ENCODE measurements at places on chromosomes 16 and 17.

GRCh38 chr17:19762515-19762961, 14.4 kb upstream of the ALDH3A1 start:
- peak; percentile 84 for DNase-seq

- DNase-seq, result no peak
Observed at GRCh38 chr17:45758544-45758943, 25.6 kb upstream of the CRHR1 start.

DNA sequence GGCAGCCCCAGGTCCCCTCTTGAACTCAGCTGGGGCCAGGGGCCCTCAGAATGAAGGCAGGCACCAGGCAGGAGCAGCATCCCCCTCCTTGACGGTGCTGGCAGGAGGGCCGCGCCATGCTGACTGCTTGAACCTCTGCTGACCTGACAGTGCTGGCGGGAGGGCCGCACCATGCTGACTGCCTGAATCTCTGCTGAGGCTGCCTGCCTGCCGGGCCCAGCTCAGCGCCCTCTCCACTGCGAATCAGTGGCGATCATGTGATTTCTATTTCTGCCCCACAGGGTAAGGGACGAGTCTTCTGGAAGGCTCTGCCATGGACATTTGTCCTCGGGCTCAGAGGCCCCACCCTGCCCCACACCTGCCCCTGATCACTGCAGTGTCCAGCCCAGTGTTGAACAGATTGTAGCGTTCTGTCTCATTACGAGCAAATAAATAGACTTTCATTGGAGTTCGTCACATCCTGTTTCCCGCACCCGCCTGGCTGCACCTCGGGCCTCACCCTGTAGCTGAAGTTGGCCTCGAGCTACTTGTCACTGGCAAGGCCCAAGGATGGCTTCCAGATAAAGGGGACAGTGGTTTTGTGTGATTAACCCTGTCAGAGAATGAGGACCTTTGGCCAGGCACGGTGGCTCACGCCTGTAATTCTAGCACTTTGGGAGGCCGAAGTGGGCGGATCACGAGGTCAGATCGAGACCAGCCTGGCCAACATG, 8.6 kb downstream of the C16orf90 start:
- DNase-seq, result no peak

DNA sequence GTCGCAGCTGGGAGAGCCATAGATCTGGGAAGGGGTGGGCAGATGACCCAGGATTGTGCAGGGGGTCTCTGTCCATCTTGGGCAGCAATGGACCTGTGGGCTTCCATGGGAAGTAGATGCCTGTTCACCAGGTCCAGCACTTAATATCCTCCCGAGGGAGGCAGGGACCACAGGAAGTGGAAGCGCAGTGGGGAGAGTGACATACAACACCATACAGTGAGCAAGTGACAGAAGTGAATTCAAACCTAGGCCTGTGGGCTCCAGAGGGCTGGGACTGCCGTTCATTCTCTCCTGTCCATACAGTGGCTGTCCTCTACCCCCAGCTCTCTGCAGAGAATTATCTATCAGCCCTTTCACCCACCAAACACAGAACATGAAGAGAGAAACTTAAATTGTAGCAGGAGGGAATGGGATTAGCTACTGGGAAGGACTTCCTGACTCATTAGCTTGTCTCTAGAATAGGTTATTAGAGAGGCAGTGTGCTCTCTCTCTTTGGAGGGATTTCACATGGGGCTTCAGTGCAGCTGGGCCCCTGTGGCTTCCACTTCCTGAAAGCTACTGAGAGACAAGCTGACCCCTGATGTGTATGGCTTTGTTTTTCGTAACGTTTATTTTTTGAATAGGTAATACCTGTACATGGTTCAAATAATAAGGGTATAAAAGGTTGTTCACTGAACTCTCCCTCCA, 13.1 kb upstream of the SEZ6 start:
- DNase-seq, result no peak

DNA sequence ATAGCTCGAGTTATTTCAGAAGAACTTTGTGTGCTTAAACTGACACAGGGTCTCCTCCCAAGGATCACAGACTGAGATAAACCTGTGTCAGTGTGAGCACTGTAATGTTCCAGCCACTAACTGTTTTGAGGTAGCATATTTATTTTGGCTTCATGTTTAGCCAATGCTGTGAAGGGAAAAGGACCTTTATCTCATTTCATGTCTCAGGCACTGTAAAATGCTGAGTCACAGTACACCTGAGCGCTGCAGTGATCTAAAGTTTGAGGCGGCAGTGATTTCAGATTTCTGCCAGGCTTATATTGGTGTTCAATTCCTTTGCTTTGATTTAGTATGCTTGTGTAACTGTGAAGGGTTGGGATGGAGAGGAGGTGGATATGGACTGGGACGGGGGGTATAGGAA, 3.1 kb upstream of the DNAJA2 start:
- no peak for DNase-seq

DNA sequence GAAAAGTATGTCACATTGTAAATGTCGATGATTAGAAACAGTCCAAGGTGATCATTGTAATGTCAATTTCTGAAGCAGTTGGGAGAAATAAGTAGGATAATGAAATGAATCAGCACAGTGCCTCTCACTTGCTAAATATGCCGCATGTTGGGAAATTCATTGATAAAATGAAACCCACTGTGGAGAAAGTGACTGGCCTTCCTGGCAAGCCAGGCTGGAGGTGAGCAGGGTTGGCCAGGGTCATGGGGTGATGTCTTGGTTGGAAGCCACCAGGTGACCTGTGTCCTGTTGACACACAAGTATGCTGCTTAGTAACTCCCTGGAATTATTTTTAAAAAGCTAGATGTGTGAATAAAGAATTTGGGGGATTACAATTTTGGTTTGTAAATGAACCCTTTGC, 14.9 kb upstream of the WNT9B start:
- DNase-seq, result no peak

DNA sequence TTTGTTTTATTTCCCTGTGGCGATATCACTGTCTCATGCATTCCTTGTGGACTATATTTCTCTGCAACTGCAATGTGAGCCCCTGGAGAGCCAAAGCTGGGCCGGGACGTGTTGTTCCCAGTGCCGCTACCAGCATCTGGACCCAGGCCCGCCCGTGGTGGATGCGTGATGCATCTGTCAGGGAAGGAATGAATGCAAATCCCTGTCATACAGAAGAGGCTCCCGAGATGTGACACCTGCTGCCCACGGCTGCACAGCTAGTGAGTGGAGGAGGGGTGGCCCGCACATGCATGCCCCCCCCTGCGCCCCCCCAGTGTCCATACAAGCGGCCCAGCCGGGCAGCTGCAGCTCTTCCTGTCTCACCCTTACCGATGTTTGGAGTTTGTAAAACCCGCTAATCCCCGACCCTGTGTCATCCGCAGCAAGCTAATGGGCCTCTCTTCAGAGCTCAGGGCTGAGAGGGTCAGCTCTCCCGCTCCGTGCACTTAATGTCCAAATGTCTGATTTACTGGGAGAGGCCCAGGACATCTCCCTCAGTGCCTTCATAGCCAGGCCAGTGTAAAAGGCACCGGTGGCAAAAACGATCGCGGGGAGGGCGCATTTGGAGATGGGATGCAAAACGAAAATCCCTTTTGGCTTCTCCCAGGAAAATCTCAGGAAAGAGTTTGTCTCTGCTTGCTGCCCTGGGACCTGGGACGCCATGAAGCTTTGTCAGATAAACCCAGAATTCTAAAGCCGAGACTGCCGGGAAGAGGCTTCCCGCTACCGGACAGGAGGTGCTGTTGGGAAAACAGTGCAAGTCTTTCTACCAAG, 91.8 kb downstream of the FOXL1 start:
- DNase-seq, result no peak

DNA sequence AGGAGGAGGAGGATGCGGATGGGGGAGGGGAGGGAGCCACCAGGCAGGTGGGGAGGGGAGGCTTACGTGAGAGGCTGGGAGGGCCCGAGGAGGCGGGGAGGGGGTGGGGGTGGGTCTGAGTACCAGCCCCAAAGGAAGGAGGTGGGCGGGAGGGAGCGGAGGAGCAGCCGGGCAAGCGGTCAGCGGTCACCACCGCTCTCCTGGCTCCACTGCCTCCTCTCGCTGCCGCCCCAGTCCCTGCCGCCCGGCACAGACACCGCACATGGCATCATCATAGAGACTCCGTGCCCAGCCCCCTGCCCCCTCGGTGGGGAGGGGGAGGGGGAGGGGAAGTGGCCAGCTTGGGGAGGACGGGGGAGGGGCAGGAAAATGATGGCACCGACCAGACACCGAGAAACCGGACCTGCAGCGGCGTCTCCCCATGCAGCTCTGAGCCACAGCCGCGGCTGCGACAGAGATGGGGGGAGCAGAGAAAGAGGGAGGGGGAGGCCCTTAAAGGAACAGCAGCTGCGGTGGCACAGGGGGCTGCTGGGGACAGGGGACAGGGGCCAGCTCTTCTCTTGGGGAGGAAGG, at the start of gene TLCD3B:
TLCD3B (minus strand) TSS at position 431 of the 573 bp plus-strand sequence. CDS start 744 bp downstream, outside the sequence.
- DNase-seq, result no peak

- DNase-seq, result no peak
Observed at GRCh38 chr16:86619239-86619794, 41.0 kb downstream of the FOXL1 start.

DNA sequence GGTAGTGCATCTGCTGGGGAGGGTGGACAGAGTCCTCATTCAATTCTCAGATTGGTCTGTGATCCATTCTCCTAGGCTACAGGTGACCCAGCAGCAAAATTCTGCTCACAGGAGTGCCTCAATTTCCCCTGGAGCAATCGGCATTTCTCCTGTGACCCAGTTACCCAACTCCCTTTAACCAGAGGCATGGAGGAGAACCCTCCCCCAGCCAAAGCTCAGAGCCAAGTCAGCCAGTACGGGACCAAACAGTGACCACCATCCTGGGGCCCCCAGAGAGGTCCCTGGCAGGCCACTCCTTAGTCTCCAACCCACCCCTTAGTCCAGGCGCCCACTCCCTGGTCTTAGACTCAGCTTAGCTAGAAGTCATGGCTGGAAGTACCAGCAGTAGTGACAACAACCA, 75.6 kb downstream of the DYNLRB2 start:
- DNase-seq, result no peak

- peak; percentile 22 for DNase-seq
Observed at GRCh38 chr17:82200743-82201497, 11.7 kb downstream of the CCDC57 start.

- DNase-seq, result no peak
Observed at GRCh38 chr16:70788668-70789594, 12.0 kb downstream of the VAC14 start.

- DNase-seq, result no peak
Observed at GRCh38 chr16:13982451-13982850, 62.5 kb downstream of the ERCC4 start.

DNA sequence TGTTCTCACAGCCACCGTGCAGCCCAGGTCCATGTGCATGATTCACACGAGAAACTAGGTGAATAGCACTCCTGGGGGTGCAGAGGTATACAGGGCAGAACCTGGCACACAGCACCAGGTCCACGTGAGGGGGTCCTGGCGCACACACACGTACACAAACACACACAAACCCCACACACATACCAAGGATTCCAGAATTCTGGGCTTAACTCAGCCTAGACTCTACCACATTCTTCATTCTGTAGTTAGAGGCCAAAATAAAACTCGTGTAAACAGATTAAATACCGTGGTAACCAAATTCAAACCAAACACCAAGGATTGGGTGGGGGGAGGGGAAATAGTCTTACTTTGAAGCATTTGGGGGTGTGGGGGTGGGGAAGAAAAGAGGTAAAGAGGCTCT, 58.5 kb downstream of the XYLT1 start:
- no peak for DNase-seq

DNA sequence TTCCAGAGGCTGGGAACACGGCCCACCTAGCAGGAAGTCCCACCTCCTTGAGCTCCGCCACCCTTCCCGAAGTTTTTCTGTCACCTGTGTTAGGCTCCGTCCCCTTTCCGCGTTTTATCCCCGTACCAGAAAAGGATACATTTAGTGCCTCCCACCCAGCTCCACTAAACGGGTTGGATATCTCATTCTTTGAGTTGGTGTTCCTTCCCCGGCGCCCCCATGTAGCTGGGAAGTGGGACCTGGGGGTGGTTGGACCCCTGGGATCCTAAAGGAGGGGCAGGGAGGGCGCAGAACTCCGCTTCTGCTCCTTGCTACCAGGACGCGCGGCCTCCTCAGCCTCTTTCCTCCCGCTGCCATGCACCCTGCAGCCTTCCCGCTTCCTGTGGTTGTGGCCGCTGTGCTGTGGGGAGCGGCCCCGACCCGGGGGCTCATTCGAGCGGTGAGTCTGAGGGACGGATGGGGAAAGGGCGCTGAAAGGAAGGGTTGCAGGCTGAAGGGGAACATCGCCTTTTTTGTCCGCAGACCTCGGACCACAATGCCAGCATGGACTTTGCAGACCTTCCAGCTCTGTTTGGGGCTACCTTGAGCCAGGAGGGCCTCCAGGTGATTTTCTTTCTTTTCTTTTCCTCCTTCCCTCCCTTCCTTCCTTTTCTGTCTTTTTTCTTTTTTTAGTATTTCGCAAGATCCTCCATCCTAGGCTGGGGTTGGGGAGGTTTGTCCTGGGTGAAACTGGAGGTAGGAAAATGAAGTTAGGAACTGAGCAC, 669 bp downstream of the RNF167 start:
- peak; percentile 15 for DNase-seq

GRCh38 chr16:12535535-12536411, 267.9 kb downstream of the CPPED1 start:
- peak; percentile 15 for DNase-seq

GRCh38 chr16:59478838-59479237, 744.7 kb upstream of the GOT2 start:
- DNase-seq, result peak; percentile 37

DNA sequence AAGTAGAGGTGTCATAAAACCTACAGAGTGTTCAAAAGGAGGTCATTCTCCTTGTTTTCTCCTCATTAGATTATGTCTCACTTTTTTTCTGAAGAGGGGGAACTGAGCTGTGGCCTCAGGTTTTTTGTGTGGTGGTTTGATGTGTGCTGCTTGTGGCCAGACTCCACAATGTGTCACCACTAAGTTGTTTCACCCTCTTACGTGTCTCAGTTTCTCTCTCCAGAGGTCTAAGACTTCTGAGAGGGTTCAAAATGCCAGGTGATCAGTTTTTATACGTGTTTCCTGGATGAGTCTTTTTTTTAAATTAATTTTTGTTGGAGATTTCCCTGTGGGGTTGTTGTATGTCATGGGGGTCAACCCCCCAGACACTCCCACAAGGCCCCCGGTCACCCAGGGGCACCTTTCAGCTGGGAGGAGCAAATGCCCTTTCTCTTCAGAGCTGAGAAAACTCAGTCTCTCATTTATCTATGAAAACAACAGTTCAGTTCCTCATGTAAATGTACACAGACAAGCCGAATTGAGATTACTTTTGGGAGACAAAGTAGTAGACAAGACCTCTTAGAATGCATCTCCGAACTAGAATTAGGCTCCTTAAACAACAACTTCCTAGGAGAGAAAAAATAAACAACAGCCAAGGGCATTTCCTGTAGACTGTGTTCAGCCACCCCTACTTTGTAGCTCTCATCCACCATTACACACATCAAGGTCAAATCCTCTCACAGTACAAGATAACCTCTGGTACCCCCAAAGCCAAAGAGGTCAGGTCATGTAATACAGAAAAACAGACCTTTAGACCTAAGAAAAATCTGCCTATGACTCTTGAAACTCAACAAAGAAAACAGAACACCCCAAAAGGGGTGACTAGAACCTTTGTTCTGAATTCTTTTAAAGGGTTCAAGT, 23.9 kb upstream of the TMEM98 start:
- no peak for DNase-seq

GRCh38 chr16:84086341-84086740, 30.4 kb downstream of the MBTPS1 start:
- DNase-seq, result no peak

- peak; percentile 62 for DNase-seq
Observed at GRCh38 chr17:32876417-32877163, at the start of gene MYO1D. MYO1D (minus strand) TSS chr17:32877124; CDS start chr17:32876872, 252 bp downstream.

GRCh38 chr16:58011652-58012051, 10.4 kb downstream of the USB1 start:
- DNase-seq, result no peak

GRCh38 chr17:80262775-80263244, 2.2 kb downstream of the RNF213 start:
- no peak for DNase-seq
